ENCODE measurements at places on chromosomes 5 and 9. TPM values are rescaled to one million over a fixed set of nuclear protein-coding genes. Genes with fewer than 3 reads are reported as not detected.
A peak's percentile ranks its signal among the peaks of the same experiment; 100 is the strongest.

QSOX2 gene
- 12.1 TPM for total RNA-seq

ROPN1L gene
- 0.13 TPM for total RNA-seq

DBH gene
- not detected for total RNA-seq

GABRP gene
- total RNA-seq = 1.2 TPM

DNA sequence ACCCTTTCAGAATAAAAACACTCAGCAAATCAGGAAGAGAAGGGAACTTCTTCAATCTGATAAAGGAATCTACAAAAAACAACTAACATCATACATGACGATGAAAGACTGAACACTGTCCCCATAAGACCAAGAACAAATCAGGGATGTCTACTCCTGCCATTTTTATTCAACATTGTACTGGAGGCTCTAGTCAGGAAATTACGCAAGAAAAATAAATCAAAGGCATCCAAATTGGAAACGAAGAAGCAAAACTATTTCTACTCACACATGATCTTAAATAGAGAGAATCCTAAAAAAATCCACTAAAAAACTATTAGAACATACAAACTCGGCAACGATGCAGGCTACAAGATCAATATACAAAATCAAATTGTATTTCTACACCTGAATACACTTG is 42.3 kb downstream of the IPPK start:
- DNase-seq = no peak

DNA sequence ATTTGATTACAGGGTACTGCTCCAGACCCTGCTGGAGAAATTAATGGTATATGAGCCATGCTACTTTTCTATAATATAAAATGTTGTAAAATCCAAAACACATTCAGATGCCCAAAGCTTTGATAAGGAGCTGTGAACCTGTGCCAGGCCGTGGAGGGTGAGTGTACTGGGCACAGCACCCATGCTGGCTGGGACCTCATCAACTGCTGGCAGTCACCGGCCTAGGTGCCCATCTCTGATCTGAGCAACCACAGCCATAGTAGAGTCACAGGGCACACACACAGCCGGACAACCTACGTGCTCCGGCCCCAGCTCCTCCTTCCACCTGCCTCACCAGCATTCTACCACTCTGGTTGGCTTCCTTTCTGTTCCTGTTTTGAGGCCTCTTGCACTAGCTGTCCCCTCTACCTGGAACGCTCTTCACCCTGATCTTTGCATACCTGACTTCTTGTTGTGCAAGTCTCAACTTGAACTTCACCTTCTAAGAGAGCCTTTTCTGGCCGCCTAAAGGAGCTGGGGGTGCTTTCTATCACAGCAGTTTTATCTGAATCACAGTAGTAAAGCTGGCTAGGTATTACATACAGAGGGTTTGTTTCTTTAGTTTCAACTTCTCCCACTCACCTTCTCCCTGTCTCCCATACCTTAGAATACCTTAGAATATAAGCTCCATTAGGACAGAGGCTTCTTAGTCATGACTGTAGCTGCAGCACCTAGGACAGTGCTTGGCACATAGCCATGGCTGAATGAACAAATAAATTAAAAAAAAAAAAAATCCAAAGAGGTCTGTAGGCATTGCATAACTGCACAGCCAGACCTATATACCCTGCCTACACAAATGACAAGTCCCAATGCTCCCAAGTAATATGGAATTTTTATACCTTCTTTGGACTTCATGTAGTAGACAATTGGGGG is 51.7 kb downstream of the MED27 start:
- peak; percentile 84 for DNase-seq

DNA sequence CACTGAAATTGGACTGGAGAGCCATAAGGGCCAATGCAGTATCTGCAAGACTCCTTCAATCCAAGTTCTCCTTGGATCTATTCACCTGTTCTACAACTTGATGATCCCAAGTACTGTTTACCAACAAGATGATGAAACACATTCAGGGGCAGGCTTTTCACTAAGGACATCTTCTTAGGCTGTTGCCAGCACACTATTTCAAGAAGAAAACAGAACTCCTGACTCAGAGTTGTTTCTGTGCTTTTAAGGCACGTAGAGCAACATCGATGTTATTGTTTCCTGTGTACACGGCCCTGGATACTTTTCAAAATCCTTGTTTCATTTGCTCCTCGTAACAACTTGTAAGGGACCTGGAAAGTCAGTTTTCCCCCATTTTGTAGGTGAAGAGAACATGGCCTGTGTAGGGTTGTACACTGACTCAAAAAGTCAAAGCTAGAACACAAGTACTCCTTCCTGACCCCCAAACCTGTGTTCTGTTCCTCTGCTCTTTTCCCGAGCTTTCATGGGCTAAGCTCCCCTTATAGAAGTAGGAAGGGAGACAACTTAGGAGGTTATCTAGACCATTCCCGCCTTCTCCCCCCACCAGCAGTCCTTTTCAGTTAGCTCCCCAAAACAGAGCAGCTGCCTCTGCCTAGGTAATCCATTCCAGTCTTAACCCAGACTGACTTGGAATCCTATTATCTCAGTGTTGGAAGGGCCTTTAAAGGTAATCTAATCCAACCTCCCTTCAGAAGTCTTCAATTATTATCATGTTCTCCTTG is 5.2 kb upstream of the MGAT1 start:
- DNase-seq = peak; percentile 50

GRCh38 chr9:116574027-116574679 is 113.0 kb upstream of the TRIM32 start:
- peak; percentile 30 for DNase-seq

DNA sequence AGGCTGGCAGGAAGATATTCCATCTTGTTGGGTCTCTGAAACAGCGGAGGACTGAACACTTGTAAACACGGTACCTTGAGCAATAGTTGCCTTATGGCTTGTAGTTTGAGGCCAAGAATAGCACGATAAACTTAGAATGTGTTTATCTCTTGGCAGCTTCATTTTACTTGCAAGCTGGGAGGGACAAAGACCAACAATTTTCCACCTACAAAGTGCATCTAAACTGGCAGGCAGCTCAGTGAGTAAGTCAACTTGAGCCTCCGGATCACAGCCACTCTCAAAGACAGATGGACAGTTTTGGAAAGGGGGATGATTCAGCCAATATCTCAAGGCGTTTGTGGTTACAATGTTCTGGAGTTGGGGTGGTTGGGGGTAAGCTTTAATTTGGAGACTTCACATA is 652.6 kb downstream of the CETN3 start:
- no peak for DNase-seq

- DNase-seq = peak; percentile 95
Measured at GRCh38 chr5:57482671-57483106, at the start of gene ACTBL2. TSS of gene ACTBL2 (minus strand) at chr5:57482811. CDS start at chr5:57482707, 104 bp downstream.

DNA sequence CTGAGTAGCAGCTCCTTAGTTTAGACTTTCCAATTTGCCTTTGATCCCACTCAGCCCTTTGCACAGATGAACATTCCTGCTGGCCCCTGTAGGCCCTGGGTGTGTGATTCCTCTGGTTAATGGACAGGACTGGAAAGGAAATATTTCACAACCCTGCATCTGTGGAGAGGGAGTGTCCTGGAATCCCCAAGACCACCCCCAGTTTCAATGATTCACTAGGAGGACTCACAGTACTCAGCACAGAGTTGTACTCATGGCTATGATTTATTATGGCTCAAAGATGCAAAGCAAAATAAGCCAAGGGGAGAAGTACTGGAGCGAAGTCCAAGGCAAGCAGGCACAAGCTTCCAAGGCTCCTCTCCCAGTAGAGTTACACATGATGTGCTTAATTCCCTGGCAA is 42.4 kb upstream of the TJP2 start:
- DNase-seq = peak; percentile 100

DNA sequence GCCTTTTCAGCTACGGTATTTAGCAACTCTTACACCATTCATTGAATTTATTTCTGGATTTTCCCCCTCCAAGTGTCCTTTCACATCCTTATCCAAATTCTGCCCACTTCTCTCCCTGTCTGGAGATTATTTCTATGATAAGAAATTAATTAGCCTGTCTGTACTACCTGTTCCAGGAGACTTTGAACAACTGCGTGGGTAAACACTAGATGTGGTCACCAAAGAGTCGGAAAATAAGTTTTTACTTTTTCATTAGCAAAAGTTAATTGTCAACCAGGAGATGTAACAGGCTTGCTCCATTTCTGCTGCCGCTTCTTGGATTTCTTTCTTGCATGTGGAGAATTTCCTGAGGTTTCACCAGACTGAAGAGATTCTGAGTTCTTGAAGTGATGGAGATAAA is 14.0 kb downstream of the SLC1A1 start:
- DNase-seq = no peak

GRCh38 chr9:116713271-116713670 is 26.2 kb downstream of the TRIM32 start:
- DNase-seq = no peak

- no peak for DNase-seq
Measured at GRCh38 chr5:122761115-122761514, 13.8 kb upstream of the SNX2 start.

DNA sequence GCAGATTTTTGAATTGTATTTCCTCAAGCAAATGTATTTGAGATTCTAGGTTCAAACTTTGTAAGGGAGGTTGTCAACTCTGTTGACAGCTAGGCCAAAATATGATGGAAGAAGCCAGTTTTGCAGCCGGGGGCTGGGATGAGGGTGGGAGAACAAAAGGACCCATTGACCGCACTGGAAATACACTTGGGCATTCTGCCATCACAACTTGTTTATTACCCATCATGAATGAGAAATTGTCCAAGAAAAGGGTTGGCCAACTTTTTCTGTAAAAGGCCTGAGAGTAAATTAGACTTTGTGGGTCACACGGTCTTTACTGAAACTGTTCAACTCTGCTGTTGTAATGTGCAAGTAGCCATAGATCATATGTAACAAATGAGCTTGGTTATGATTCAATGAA is 221.3 kb upstream of the KLF9 start:
- DNase-seq = no peak

DNA sequence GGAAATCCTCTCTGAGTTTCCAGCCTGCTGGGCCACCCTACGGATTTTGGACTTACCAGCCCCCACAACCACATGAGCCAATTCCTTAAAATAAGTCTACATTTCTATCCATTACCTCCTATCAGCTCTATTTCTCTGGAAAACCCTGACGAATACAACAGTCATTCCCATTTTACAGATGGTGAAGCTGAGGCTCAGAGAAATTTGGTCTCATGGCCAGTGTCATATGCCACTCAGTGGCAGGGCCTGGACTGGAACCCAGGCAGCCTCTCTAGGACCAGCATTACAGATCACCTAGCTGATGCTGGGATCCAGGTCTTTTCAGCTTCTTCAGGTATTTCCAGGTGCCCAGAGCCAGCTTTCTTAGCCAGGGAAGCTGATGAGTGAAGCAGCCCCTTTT is 45.0 kb upstream of the SH3PXD2B start:
- DNase-seq = no peak

DNA sequence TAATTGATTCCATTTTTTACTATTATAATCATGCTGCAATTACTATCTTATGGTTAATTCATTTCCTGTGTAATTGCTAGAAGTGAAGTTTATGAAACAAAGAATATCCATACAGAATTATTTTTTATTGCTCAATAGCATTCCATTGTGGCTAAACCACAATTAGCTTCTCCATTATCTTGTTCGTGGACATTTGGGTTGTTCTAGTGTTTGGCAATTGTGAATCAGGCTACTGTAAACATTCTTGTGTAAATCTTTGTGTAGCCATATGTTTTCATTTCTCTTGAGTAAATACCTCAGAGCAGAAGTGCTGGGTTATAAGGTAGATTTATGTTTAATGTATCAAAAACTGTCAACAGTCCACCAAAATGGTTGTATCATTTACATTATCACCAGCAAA is 341.1 kb downstream of the MAT2B start:
- DNase-seq = peak; percentile 81

- DNase-seq = peak; percentile 96
Measured at GRCh38 chr9:125233678-125234077, 7.5 kb downstream of the HSPA5 start.

All from bronchial epithelial cell (primary cell).